ENCODE measurements at places on chromosomes 3 and 15. TPM values are rescaled to one million over a fixed set of nuclear protein-coding genes. Genes with fewer than 3 reads are reported as not detected.

GRCh38 chr15:64503197-64503596 lies 42.8 kb downstream of the ZNF609 start:
- no peak for DNase-seq

CCR9 gene
- total RNA-seq: not detected

LTK gene
- total RNA-seq: not detected

- no peak for DNase-seq
Measured at GRCh38 chr3:134959516-134959915, 164.5 kb downstream of the EPHB1 start.

GRCh38 chr3:149975919-149976318 lies 5.2 kb upstream of the PFN2 start:
- DNase-seq: no peak

DNA sequence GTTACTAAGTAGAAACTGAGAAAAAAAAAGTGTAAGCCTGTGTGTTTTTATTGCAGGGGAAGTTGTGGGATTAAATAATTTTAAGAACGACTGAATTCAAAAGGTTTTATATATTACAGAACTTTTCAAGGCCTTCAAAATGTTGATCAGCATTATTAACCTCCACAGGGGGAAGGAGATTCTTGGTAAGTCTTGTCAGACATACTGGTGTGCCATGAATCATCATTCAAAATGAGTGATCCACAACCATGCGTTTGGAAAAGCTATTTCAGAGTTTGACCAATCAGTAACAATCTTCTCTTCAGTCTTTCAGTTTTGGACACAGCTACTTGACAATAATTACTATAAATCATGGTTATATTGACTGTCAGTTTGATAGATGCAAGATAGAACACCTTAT lies 70.2 kb downstream of the ADAMTS9 start:
- no peak for DNase-seq

DNA sequence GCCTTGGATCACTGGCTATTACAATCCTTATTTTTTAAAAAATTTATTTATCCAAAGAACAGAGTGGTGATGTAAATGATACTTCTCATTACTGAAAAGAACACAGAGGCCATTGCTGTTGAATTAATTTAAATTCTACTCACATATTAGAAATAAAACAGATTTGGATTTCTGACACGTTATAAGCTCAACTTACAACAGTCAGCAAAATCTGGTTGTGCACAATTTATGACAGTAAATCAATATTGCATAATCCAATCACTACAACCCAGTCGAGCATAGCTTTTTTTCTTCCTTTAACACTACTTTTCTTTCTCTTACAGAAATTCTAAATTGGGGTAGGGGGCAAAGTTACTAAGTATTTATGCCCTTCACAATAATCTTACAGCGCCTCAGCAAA lies 17.3 kb upstream of the HGD start:
- DNase-seq: no peak

DNA sequence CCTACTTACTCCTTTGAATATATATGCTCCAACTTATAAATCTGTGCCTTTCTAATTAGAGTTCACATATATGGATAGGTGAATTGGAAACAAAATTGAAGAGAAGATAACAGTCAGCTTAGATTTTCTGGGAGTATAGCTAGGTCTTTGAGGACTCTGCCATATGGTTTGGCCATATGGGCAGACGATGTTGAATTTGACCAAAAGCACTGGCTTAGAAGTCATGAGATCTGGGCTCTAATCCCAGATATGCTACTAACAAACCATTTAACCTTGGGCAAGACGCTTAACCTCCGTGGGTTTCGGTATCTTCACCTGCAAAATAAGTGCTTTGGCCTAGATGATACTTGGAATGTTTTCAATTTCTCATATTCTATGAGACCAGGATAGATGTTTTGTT lies 154.1 kb downstream of the LSAMP start:
- DNase-seq: no peak

- DNase-seq: no peak
Measured at GRCh38 chr15:80744415-80744814, 34.8 kb upstream of the CEMIP start.

DNA sequence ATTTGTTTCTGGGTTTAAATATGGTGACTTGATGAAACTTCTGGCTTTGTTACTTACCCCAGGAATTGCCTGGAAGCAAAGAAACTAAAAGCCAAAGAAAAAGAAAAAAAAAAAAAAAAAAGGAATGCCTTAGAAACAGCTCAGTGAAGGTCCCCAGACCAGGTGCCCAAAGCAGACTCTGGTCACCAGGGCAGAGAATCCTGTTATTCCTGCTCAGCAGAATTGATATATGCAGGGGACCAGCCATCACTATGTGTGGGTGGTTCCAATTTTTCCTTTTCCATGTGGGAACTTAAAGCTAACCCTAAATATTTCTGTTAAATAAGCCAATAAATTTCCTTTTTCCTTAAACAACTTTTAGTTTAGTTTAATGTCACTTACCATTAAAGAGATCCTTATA lies 100.8 kb upstream of the TPRG1 start:
- DNase-seq: no peak

- DNase-seq: no peak
Measured at GRCh38 chr15:91104111-91104510, 4.1 kb downstream of the SV2B start.

ZNF660 gene
- 0.10 TPM for total RNA-seq

DNA sequence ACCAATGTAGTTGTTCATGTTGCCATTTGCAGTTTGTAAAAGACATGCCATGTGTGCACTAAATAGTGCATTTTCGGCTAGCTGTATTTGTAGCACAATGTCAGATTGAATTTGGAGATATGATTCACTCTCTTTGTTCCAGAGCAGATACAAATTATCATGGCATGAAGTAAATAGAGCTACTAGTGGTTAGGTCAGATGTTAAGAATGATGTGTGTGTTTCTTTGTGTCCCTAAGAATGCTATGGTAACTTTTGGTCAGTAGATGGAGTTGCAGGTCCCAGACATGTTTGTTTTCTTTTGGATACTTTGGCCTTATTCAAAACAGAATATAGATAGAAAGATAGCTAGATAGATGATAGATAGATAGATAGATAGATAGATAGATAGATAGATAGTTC lies 595.8 kb downstream of the NLGN1 start:
- DNase-seq: peak; percentile 17

CELF6 gene
- 0.17 TPM for total RNA-seq

MCF2L2 gene
- total RNA-seq: 0.14 TPM

UBA3 gene
- 62.2 TPM for total RNA-seq

- no peak for DNase-seq
Measured at GRCh38 chr3:3023111-3023745, 86.9 kb downstream of the IL5RA start.

- peak; percentile 100 for DNase-seq
Measured at GRCh38 chr3:16066975-16067374, 107.5 kb upstream of the GALNT15 start.

AQP9 gene
- 0.14 TPM for total RNA-seq

CPN2 gene
- total RNA-seq: not detected

- no peak for DNase-seq
Measured at GRCh38 chr15:71658827-71659729, 151.3 kb upstream of the NR2E3 start.

UBE3A gene
- 51.4 TPM for total RNA-seq

ACP3 gene
- 0.78 TPM for total RNA-seq

All from foreskin keratinocyte (primary cell).